ENCODE measurements at places on chromosomes 13 and 19.

- DNase-seq, result no peak
Observed at GRCh38 chr13:113881614-113882266, 17.9 kb upstream of the GAS6 start.

GRCh38 chr13:105936816-105937215, 598.6 kb downstream of the EFNB2 start:
- DNase-seq, result no peak

DNA sequence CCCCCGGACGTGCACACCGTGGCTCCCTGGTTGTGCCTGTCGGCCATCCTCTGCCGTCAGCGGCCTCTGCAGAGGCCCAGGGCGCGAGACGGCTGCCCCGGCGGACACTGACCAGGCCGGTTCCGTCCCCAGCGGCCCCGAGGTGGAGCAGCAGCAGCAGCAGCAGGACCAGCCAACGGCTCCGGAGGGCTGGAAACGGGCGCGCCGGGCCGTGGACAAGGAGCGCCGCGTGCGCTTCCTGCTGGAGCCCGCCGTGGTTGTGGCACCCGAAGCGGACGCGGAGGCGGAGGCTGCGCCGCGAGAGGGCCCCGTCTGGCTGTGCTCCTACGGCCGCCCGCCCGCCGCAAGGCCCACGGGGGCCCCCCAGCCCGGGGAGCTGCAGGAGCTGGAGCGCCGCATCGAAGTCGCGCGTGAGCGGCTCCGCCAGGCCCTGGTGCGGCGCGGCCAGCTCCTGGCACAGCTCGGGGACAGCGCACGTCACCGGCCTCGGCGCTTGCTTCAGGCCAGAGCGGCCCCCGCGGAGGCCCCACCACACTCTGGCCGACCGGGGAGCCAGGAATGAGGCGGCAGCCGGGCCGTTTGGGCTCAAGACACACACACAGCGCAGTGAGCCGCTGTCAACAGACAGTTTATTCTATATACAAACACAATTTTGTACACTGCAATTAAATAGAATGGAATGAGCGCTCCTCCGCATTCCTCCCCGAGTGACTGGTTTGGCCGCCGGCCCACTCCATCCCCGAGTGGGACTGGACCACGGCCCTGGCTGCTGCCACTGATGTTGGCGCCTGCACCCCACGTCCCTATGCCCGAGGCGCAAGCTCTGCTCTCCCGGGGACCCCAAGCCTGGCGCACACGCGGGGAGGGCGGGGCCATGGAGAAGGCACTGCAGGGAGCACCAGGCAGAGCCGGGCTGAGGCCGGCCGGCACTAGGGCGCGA, 9.1 kb downstream of the GRIN3B start:
- DNase-seq, result no peak

GRCh38 chr13:100602493-100603111, 14.0 kb upstream of the GGACT start:
- DNase-seq, result no peak

DNA sequence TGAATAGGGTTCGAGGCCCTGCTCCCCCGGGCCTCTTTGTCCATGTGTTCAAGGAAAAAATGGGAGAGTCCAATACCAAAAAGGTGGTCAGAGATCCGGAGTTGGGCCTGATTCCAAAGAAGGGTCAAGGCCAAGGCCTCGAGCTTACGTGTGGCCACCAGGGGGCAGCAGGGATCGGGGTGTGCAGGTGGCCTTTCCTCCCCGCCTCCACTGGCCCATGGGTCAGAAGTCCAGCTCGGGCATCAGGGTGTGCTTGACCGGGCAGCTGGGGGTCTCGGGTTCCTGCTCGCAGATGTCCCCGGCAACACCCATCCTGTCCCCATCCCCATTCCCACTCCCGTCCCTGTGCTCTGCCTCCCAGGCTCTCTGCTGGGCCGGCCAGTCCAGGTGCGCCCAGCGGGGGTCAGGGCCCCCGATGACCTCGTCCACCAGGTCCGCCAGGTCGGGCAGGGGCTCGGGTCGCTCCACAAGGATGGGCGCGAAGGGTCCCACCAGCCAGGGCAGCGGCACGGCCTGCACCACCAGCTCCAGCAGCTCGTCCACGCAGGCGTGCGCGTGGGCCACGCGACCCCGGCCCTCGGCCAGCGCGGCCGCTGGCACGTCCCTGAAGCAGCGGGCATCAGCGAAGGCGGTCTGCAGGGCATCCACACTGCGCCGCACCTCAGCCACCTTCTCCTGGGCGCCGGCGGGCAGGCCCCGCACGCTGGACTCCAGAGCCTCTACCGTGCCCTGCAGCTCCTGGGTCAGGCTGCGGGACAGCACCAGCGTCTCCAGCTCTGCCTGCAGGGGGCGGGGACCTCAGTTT, 5.2 kb upstream of the PLIN4 start:
- peak; percentile 31 for DNase-seq

DNA sequence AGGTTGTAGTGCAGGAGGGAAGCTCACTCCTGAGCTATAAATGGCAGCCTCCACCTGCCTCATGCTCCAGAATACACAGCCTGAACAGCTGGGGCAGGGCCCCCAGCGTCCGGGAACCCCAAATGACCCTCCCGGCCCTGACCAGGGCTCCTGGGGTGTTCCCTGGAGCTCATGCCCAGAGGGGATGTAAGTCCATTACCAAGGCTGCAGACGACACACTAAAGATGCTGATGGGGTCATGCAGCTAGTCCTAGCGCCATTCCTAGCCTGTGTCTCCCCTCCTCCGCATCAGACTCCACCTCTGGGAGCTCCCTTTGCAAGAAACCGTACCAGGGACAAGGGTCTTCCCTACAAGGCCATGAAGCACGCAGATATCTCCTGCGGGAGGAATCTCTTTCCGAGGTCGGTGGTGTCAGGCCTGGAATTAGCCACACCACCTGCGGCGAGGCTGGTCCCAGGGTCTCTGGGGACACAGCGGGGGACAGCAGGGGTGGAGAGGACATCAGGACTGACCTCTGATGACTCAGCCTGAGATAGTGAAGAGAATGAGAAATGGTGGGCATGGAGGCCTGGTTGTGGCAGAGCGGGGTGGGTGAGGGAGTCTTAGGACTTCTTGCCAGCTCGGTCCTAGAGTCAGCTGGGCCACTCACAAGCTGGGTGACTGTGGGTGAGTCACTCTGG, 11.9 kb upstream of the TPM4 start:
- no peak for DNase-seq

- no peak for DNase-seq
Observed at GRCh38 chr13:100528820-100529219, 59.8 kb downstream of the GGACT start.

DNA sequence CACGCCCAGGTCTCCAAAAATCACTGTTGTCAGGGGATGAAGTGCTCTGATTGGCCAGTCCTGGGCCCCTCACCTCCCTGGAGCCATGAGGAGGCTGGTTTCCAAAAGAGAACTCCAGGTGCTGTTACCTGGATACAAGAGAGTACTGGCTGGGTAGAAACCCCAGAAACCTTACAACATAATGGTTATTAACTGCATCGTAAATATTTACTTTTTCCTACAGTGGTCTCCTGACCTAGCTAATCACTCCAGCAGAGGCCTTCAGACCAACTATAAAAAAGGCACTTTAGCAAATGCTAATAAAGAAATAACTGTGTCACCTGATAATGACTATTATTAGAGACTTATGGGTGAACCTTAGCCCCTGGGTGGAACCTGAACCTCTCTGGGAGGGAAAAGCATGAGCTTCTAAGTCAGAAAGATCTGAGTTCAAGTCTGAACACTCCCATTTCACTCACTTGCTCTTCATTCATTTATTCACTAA, 1.5 kb upstream of the IGSF23 start:
- no peak for DNase-seq

DNA sequence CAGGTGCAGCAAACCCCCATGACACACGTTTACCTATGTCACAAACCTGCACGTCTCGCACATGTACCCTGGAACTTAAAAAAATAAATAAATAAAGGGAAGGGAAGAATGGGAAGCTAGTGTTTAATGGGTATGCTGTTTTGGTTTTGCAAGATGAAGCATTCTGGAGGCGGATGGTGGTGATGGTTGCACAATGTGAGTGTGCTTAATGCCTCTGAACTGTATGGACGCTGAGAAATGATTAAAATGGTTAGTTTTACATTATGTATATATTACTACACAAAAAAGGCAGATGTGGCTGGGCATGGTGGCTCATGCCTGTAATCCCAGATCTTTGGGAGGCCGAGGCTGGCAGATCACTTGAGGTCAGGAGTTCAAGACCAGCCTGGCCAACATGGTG, 17.8 kb downstream of the NFILZ start:
- no peak for DNase-seq

DNA sequence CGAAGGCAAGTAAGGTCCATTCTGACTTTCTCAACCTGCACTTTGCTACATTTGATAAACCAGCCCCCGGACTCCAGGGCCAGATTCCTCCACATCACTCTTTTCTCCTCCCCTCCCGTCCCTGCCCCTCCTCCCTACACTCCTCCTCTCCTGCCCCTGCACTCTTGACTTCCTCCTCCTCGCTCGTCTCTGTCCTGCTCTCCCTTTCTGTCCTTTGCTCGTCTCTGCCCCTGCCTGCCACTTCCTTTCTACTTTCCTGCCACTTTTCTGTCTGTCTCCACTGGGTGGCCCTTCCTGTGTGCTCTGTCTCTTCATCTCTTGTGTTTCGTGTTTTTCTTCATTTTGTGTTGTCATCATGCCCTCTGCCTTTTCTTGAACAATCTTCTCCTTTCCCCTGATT, 7.0 kb downstream of the U2AF2 start:
- no peak for DNase-seq

DNA sequence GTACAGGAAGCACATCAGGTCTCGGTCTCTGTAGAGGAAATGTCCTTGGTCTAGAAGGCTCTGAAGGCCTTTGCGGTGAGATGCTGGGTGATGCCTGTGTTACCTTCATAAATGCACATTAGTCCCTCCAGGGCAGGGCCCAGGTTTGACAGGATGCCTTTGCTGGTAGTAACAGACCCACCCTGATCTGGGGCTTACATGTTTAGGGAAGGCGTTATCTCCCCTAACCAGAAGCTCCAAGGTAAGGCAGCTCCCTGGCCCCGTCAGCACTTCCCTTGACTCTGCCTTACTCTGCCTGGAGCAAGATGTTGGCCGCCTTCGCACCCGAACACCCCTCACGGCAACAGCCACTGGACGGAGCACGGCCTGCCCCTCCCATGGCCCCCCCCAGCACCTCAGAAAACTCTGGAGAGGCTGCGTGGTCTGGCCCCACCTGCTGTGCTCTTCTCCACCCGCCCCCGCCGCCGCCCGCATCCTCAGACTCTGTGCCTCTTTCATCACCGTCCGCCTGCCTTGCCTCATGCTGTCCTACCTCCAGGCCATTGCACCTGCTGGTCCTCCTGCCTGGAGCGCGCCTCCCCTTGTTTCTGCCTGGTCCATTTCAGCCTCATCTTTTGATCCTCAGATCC, 9.1 kb downstream of the AP2A1 start:
- DNase-seq, result no peak

GRCh38 chr19:38665950-38666662, 18.7 kb downstream of the ACTN4 start:
- DNase-seq, result no peak

- peak; percentile 53 for DNase-seq
Observed at GRCh38 chr13:49240017-49240416, 7.7 kb upstream of the CDADC1 start.

DNA sequence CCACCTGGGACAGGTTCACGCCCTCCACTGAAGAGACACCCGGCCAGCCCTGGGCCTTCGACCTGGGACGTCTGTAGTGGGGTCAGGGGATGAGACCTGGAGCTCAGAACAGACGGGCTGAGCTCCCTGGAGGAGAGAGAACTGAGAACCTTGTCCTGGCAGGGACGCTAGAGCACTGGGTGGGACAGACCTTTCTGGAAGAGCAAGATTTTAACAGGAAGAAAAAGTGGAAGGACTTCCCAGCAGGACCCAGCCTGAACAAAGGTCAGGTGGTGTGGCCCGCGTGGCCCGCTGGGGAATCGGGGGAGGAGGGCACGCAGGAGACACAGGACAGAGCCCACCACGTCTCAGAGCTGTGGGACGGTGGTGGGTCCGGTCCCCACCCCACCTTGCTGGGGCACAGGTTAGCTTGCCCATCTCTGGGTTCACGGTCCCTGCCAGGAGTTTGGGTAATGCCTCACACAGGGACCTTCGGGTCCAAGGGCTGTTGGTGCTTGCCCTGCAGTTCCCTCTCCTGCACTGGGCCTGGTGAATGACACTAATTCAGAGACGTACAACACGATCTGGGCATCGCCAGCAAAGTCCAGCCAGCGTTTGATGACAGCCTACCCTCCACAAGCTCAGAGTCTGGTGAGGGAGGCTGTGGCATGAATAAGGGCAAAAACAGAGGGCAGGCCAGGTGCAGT, 1.2 kb upstream of the EFNA2 start:
- DNase-seq, result no peak

DNA sequence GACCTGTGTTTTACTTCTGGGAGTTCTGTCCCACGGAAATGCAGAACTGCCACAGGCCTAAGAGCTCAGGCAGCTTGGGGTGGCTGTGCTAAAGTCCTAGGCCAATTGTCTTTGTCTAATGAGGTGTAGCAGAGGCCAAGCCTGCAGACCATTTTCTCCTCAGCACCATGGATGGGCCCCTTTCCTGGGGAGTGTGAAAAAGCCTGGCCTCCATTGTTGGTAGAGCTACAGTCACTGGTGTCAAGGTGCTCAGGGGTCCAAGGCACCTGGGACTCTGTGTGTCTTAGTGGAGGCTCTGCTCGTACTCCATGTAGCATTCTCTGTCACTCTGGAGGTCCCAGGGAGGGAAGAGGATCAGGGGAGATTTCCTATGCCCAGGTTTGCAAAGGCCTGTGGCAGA, 329.6 kb downstream of the SLITRK5 start:
- no peak for DNase-seq

GRCh38 chr13:114222461-114222968, 12.2 kb upstream of the CDC16 start:
- DNase-seq, result no peak

- peak; percentile 80 for DNase-seq
Observed at GRCh38 chr19:7862413-7862951, 11.7 kb downstream of the PRR36 start.

DNA sequence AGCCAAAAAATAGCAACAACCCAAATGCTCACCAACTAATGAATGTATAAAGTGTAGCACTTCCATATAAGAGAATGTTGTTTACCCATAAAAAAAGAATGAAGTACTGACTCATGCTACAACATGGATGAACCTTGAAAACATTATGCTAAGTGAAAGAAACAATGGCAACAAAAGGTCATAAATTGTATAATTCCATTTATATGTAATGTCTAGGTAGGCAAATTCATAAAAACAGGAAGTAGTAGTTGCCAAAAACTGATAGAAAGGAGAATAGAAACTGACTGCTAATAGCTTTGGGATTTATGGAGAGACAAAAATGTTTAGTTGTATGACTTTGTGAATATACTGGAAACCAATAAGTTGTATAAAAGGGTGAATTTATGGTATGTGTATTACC, 21.6 kb downstream of the MYCBP2 start:
- no peak for DNase-seq

GRCh38 chr19:52585604-52586003, 15.5 kb downstream of the ZNF701 start:
- DNase-seq, result no peak

- no peak for DNase-seq
Observed at GRCh38 chr19:29383696-29384095, 142.1 kb upstream of the VSTM2B start.

GRCh38 chr19:53504885-53505284, 33.1 kb upstream of the ZNF331 start:
- DNase-seq, result no peak

GRCh38 chr19:41221514-41222205, 2.6 kb downstream of the AXL start:
- DNase-seq, result no peak

Data from activated CD4-positive, alpha-beta T cell treated with anti-CD3 and anti-CD28 coated beads, Interleukin-10, Interleukin-2, amounts not matched to agents 100 ng/mL and 50 ng/mL, durations not matched to agents 16 hours and 8 hours (primary cell).